ENCODE measurements at places on chromosomes 2 and 18.

- H3K4me3 ChIP-seq = peak overlapping the region; percentile 64
- H3K36me3 ChIP-seq = no peaks in the 10 kb centered on the region
- H3K4me1 ChIP-seq = peaks cover 14% of the 10 kb centered on the region
- peak; percentile 60 for DNase-seq
Observed at GRCh38 chr2:237421542-237422116, 7.7 kb upstream of the COL6A3 start.

- peaks cover 49% of the 10 kb centered on the region for H3K27me3 ChIP-seq
- H3K36me3 ChIP-seq = no peaks in the 10 kb centered on the region
- no peak overlapping the region for H3K27ac ChIP-seq
- DNase-seq = no peak
- H3K4me1 ChIP-seq = no peaks in the 10 kb centered on the region
Observed at GRCh38 chr2:151947813-151948165, 119.6 kb upstream of the ARL5A start.

GRCh38 chr2:48461721-48462120 is 68.2 kb upstream of the STON1 start:
- H3K36me3 ChIP-seq = peaks cover 61% of the 10 kb centered on the region
- no peak overlapping the region for H3K27ac ChIP-seq
- no peaks in the 10 kb centered on the region for H3K27me3 ChIP-seq
- H3K4me1 ChIP-seq = no peaks in the 10 kb centered on the region

GRCh38 chr2:157261199-157261782 is 3.8 kb downstream of the GALNT5 start:
- no peaks in the 10 kb centered on the region for H3K36me3 ChIP-seq
- DNase-seq = no peak
- H3K27me3 ChIP-seq = no peaks in the 10 kb centered on the region
- H3K4me1 ChIP-seq = peaks cover 10% of the 10 kb centered on the region
- no peak overlapping the region for H3K4me3 ChIP-seq

GRCh38 chr2:191701696-191702095 is 23.8 kb downstream of the NABP1 start:
- H3K27me3 ChIP-seq = no peaks in the 10 kb centered on the region
- H3K4me3 ChIP-seq = no peak overlapping the region
- DNase-seq = no peak

- no peak overlapping the region for H3K4me3 ChIP-seq
- no peak overlapping the region for H3K27ac ChIP-seq
- no peaks in the 10 kb centered on the region for H3K36me3 ChIP-seq
- no peaks in the 10 kb centered on the region for H3K27me3 ChIP-seq
Observed at GRCh38 chr2:28333606-28334526, 58.8 kb upstream of the FOSL2 start.

DNA sequence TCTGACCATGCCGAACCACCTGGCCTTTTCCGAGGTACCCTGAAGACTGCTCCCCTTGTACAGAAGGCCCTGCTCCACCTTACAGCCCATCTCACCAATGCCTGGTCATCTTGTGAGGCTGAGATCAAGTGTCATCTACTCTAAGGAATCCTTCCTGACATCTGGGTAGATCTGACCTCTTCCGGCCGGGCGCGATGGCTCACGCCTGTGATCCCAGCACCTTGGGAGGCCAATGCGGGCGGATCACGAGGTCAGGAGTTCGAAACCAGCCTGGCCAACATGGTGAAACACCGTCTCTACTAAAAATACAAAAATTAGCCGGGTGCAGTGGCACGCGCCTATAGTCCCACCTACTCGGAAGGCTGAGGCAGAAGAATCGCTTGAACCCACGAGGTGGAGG is 2.1 kb upstream of the RIOK3 start:
- peaks cover 33% of the 10 kb centered on the region for H3K4me1 ChIP-seq
- no peaks in the 10 kb centered on the region for H3K27me3 ChIP-seq
- no peak for DNase-seq
- peaks cover 20% of the 10 kb centered on the region for H3K36me3 ChIP-seq
- H3K4me3 ChIP-seq = no peak overlapping the region

DNA sequence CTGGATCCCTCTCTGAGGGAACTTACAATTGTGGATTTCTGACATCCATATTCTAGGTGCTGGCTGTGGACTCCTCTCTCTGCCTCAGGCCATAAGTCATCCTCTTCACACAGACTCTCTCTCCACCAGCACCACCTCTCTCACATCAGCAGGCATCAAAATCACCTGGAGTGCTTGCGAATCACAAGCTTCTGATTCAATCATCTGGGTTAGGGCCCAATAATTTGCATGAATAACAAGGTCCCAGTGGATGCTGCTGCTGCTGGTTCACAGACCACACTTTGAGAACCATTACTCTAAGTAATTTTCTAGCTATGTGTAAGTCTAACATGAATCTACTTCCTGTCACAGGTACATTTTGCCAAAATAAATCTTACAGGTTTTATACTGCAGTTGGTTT is 214.9 kb downstream of the DSEL start:
- no peaks in the 10 kb centered on the region for H3K27me3 ChIP-seq
- H3K27ac ChIP-seq = peak overlapping the region; percentile 78
- peaks cover 8% of the 10 kb centered on the region for H3K4me1 ChIP-seq
- H3K36me3 ChIP-seq = no peaks in the 10 kb centered on the region
- DNase-seq = no peak
- peak overlapping the region; percentile 53 for H3K4me3 ChIP-seq

- no peaks in the 10 kb centered on the region for H3K36me3 ChIP-seq
- no peak overlapping the region for H3K4me3 ChIP-seq
- no peak for DNase-seq
- H3K27ac ChIP-seq = no peak overlapping the region
Observed at GRCh38 chr2:189613077-189613636, 32.6 kb upstream of the SLC40A1 start.

DNA sequence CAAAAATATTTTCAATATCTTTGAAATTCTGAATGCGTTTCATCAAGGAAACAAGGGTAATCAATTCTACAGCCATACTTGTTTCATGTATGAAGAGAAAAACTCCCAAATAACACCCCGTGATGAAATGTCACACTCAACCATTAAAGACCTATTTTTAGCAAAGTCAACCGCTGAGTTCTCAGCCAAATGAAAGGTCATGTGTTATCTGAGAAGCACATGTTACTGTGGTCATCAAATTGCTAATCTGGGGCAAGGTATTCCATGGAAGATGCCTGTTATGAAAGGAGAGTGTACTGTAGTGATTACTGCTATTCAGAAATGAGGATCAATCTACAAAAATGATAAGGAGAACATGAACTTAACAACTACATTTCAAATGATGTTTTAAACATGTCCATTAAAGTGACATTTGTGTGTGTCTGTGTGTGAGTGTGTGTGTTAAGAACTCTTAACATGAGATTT is 126.7 kb downstream of the BCL2 start:
- no peak for DNase-seq
- H3K4me1 ChIP-seq = peaks cover 37% of the 10 kb centered on the region
- no peaks in the 10 kb centered on the region for H3K27me3 ChIP-seq
- peaks cover 5% of the 10 kb centered on the region for H3K36me3 ChIP-seq
- peak overlapping the region; percentile 80 for H3K27ac ChIP-seq

GRCh38 chr18:79965119-79965902 is 868 bp downstream of the HSBP1L1 start:
- H3K36me3 ChIP-seq = peaks cover 18% of the 10 kb centered on the region
- H3K27ac ChIP-seq = peak overlapping the region; percentile 25
- H3K27me3 ChIP-seq = no peaks in the 10 kb centered on the region
- H3K4me1 ChIP-seq = peaks cover 26% of the 10 kb centered on the region
- H3K4me3 ChIP-seq = peak overlapping the region; percentile 76

DNA sequence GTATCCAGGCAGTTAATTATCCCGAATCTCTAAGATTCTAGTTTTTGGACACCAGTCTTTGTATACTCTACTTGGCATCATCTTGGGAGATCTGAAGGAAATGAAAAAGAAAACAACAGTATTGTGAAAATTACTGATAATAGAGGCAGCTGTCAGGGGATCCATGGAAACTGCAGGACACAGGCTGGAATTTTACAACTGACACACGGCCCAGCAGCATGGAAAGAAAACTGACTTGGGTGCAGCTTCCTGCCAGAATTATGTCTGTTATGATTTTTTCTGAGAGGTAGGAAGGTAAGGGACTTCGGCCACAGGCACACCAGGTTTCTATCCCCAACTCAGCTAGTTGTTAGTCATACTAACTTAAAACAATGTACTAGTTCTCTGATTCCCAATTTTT is 57.7 kb upstream of the ERBB4 start:
- no peaks in the 10 kb centered on the region for H3K36me3 ChIP-seq
- H3K4me1 ChIP-seq = no peaks in the 10 kb centered on the region
- H3K27ac ChIP-seq = no peak overlapping the region
- no peak overlapping the region for H3K4me3 ChIP-seq

DNA sequence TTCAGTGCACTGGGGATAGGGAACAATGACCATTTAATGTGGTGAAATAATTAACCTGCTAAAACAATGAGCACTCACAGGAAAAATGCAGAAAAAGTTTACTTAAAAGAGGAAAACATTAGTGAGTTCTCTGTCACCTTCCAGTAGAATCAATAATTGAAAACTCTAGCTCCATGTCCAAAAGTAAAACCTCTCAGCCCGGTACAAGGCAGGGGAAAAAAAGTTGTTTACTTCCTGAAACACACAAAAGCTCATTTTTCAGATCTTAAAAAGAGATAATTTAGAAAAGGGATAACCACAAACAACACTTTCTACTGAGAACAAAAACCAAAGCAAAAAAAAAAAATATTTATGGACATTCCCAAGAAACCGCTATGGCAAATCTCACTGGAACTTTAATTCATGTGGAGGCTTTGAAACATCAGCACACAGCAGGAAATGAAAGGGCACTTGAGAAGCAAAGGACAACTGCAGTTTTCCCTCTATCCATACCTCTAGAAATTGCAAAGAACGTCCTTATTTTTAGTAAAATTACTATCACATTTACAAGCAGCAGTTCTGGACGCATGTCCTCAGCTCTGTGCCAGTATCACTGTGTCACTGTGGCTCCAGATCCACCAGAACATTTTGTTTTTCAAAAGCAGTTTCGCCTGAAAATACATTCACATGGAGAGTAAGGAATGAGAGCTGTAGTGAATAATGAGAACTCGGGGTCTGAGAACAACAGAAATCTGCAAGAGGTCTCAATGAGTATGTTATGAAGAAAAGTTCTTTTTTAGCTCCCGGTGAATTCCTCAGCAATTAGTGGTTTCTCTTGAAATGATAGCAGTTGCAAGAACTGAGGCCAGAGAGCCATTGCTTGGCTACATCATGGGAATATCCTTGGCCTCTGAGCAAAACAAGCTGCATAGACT is 44.7 kb upstream of the DNAH7 start:
- no peak for DNase-seq
- H3K36me3 ChIP-seq = no peaks in the 10 kb centered on the region
- no peak overlapping the region for H3K4me3 ChIP-seq
- no peaks in the 10 kb centered on the region for H3K27me3 ChIP-seq
- no peaks in the 10 kb centered on the region for H3K4me1 ChIP-seq

DNA sequence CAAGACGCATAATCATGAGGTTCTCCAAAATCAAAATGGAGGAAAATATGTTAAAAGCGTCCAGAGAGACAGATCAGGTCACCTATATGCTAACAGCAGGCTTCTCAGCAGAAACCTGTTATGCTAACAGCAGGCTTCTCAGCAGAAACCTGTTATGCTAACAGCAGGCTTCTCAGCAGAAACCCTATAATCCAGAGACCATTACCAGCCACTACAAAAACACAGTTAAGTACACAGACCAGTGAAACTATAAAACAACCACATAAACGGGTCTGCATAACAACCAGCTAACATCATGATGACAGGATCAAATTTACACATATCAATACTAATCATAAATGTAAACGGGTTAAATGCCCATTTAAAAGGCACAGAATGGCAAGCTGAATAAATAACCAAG is 1548.4 kb upstream of the TMEFF2 start:
- H3K4me1 ChIP-seq = no peaks in the 10 kb centered on the region
- no peaks in the 10 kb centered on the region for H3K27me3 ChIP-seq
- H3K4me3 ChIP-seq = no peak overlapping the region
- no peak overlapping the region for H3K27ac ChIP-seq

- no peak within 1 kb of the TSS for H3K4me3 ChIP-seq
- peaks cover 3% of the 10 kb centered on the region for H3K36me3 ChIP-seq
- H3K4me1 ChIP-seq = no peaks in the 10 kb centered on the region
- H3K27ac ChIP-seq = no peak within 1 kb of the TSS
Observed at GRCh38 chr2:208406474-208407451, at the start of gene PTH2R. PTH2R (plus strand) TSS chr2:208406792; CDS start chr2:208407044, 252 bp downstream.

DNA sequence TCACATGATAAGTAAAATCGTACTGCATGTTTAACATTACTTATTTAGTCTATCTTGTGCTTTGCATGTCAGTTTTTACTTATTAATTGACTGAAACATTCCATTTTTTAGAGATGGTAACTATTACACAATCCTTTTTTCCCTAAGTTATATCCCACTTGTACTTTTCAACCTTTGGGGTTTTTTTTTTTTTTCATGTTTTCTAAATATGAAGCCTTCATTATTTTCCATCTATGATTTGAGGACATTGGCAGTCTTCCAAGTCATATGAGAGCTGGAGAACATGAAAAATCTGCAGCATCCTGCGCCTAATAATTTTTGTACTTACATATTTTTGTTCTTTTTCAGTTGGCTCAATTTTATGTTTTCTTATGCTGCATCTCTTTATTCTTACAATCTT is 113.9 kb downstream of the MYO1B start:
- peaks cover 39% of the 10 kb centered on the region for H3K27me3 ChIP-seq
- H3K4me1 ChIP-seq = peaks cover 16% of the 10 kb centered on the region
- no peaks in the 10 kb centered on the region for H3K36me3 ChIP-seq
- H3K27ac ChIP-seq = no peak overlapping the region

GRCh38 chr2:172239944-172240590 is 137.4 kb upstream of the DLX2 start:
- peaks cover 2% of the 10 kb centered on the region for H3K36me3 ChIP-seq
- peaks cover 6% of the 10 kb centered on the region for H3K4me1 ChIP-seq
- H3K4me3 ChIP-seq = no peak overlapping the region
- no peak overlapping the region for H3K27ac ChIP-seq
- DNase-seq = no peak
- peaks cover 53% of the 10 kb centered on the region for H3K27me3 ChIP-seq

DNA sequence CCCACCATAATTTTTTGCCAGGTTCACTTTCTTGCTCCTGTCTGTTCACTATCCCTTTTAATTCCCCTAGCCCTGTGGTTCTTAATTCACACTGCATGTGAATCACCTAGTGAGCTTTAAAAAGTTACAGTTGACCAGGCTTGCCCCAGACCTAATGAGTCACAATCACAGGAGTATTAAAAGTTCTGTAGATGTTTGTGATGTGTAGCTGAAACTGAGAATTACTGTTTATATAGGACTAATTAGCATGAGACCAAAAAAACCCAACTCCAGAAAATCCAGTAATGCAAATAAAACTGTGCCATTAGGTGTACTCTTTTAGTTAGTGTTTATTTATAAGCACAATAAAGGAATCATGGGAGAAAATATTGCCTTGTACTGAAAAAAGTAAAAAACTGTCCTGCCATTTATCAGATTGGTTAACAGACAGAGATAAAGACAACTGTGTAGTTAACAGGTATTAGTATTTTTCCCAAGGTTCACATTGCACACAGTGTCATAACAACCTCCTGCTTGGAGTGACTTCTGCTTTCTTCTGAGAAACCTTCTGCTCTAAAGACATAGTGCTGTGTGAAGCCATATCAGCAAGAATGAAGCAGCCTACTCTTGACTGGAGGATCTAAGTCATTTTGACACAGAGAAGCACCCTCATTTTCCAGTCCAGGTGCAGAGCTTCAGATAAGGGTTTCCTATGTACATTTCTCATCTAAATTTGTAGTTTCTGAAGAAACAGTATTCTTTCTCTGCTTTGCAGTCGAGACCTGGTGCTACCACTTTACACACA is 39.0 kb downstream of the VAPA start:
- no peak overlapping the region for H3K27ac ChIP-seq
- peaks cover 19% of the 10 kb centered on the region for H3K4me1 ChIP-seq
- H3K27me3 ChIP-seq = no peaks in the 10 kb centered on the region
- H3K36me3 ChIP-seq = peaks cover 45% of the 10 kb centered on the region
- no peak for DNase-seq
- H3K4me3 ChIP-seq = no peak overlapping the region

GRCh38 chr2:240165034-240165433 is 24.6 kb upstream of the OTOS start:
- no peak overlapping the region for H3K27ac ChIP-seq
- peaks cover 2% of the 10 kb centered on the region for H3K36me3 ChIP-seq
- no peak overlapping the region for H3K4me3 ChIP-seq
- no peaks in the 10 kb centered on the region for H3K4me1 ChIP-seq

Measured in central memory CD8-positive, alpha-beta T cell (primary cell).